ENCODE measurements at places on chromosomes 7 and 10.
A peak's percentile ranks its signal among the peaks of the same experiment; 100 is the strongest.

GRCh38 chr7:102061981-102062390 lies 224.7 kb upstream of the SH2B2 start:
- DNase-seq = no peak

DNA sequence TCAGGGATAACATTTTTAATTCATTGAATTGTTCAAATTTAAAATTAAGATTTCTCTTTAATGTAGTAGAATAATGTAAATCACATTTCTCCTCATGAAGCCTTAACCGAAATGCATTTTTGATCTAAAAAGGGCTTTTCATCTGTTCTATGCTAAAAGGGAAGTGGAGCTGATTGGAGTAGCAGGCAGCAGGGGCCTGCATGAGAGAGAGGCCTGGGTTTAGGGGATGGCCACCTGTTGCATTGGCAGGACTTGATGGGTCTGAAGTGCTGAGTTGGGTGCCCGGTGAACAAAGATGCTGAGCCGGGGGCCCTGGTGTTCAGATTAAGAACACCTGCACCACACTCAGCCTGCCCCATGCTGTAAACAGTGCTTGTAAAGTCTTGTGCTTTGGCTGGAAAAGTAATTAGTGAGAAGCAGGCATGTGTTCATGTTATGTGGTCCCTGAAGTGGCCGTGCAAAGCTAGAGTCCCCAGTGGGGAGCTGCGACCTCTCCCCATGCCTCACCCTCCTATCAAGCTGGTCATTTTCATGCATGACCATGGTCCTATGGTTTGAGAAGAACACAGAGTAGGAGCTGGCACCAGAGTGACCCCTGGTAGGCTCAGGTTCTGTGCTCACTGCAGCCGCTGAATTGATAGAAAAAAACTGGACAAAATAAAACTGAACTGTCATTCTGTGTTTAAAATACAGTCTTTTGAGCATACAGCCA lies 124.3 kb downstream of the ADCY1 start:
- no peak for DNase-seq

DNA sequence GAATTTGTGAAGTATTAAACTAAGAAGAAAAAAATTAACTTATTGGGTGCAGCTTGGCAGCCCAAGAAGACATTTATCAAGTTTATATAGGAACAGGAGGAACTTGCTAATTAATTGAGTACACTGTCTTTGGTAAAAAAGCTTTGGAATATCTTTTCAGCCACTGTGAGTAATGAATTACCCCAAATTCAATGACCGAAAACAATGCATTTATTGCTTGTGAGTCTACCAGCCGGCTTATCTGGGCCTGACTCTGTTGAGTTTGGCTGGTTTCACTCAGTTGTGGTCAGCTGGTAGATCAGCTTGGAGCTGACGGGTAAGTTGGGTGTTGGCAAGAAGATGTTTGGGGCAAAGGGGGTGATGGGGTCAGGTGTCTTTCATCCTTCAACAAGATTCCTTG lies 11.6 kb downstream of the GNG11 start:
- no peak for DNase-seq

GRCh38 chr10:25753776-25754175 lies 180.3 kb upstream of the MYO3A start:
- no peak for DNase-seq

- peak; percentile 72 for DNase-seq
Observed at GRCh38 chr10:80199828-80200227, 5.5 kb downstream of the ANXA11 start.

- no peak for DNase-seq
Observed at GRCh38 chr10:130859427-130859826, 452.1 kb downstream of the TCERG1L start.

- no peak for DNase-seq
Observed at GRCh38 chr10:80596391-80597257, 58.9 kb downstream of the SH2D4B start.

- DNase-seq = no peak
Observed at GRCh38 chr10:47420305-47421056, 36.4 kb upstream of the ZNF488 start.

GRCh38 chr10:49228677-49229076 lies 40.5 kb upstream of the TMEM273 start:
- DNase-seq = no peak

DNA sequence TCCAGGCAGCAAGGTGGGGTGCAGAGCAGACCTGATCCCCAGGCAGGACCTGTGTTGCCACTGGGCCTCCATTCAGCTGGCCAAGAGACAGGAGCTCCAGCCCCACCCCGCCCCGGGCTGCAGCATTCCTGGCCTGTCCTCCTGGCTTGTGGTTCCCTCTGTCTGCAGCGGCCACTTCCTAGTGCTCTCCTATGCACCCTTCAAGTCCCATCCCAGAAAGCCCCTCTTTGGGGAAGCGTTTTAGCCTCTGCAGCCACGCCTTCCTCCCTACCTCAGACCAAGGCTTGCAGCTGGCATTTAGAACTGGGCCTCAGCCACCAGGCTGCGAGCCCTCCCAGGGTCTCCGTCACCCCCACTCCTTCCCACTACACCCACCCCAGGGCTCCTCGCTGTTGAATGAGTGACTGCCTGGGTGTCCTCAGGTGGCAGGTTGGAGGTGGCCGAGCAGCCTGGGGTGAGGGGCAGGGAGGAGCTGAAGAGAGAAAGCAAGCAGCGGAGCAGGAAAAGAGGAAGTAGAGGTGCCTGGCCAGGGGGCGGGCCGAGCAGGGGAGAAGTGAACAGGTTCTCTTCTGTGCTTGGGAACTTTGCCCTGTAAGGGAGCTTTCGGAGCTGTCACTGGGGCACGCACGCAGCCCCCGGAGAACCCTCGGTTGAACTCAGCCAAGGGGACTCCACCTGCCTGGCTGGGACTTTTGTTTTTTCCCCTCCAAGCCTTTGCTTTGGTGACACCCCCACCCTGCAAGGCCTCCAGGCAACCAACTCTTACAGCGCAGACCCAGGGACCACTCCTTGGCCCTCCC lies 109.1 kb upstream of the TNRC18 start:
- no peak for DNase-seq

- DNase-seq = no peak
Observed at GRCh38 chr7:155868955-155869783, 56.9 kb upstream of the SHH start.

Data from spinal cord (tissue), 10 donors.